ENCODE measurements at places on chromosomes 7 and 10. TPM values are rescaled to one million over a fixed set of nuclear protein-coding genes. Genes with fewer than 3 reads are reported as not detected.

GRCh38 chr7:22435105-22435504 is 64.9 kb downstream of the STEAP1B start:
- no peak for DNase-seq

- no peak for DNase-seq
Observed at GRCh38 chr7:30460246-30460633, 18.3 kb downstream of the NOD1 start.

DNA sequence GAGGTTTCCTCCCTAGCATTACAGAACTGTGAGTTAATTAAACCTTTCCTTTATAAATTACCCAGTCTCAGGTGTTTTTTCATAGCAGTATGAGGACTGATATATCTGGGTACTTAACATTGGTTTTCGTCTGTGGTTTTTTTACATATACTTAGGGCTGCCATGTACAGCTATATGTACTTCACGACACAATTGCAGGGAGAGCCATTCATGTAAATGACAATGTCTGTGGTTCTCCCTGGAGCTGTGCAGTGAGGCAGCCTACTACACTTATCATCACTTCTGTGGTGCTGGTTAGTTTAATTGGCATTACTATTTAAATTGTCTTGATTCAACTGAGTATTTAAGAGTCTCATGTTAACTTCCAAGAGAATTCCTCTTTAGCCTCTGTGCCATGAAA is 40.7 kb downstream of the AVL9 start:
- no peak for DNase-seq

PALD1 gene
- 7.8 TPM for total RNA-seq

GRCh38 chr7:155333346-155334234 is 35.9 kb downstream of the INSIG1 start:
- no peak for DNase-seq

CYP17A1 gene
- not detected for total RNA-seq

- no peak for DNase-seq
Observed at GRCh38 chr7:89401690-89402089, 606.2 kb upstream of the TEX47 start.

DNA sequence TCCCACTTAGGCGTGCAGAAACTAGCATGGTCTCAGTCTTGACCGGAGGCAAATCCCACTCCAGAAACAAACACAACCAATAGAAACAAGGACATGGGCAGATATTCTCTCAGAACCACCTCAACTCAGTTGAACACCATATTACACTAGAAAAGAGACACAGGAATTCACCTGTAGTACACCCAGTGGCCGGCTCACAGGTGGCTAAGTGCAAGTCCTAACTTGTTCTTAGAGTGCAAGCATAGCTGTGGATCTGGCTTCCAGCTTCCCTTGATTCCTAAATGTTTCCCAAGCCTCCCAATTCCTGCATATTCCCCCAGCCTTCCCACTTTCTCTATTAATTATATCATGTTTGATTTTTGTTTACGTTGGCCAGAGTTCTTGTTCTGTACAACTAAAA is 164.4 kb downstream of the TPK1 start:
- no peak for DNase-seq

DNA sequence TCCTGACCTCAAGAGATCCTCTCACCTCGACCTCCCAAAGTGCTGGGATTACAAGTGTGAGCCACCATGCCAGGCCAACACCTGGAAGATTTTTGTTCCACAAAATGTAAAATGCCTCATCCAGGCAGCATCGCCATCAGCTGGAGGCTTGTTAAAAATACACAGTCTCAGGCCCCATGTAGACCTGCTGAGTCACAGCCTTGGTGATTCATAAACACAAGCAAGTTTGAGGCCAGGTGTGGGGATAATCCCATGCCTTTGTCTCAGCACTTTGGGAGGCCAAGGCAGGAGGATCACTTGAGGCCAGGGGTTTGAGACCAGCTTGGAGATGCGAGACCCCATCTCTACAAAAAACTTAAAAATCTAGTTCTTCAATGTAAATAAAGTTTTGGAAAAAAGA is 49.1 kb upstream of the FOXK1 start:
- peak; percentile 52 for DNase-seq

EPHB6 gene
- total RNA-seq, result 3.6 TPM

GRCh38 chr7:19775578-19775977 is 2.2 kb upstream of the TMEM196 start:
- no peak for DNase-seq

GRCh38 chr10:29323367-29323766 is 34.5 kb downstream of the LYZL1 start:
- DNase-seq, result no peak

DNA sequence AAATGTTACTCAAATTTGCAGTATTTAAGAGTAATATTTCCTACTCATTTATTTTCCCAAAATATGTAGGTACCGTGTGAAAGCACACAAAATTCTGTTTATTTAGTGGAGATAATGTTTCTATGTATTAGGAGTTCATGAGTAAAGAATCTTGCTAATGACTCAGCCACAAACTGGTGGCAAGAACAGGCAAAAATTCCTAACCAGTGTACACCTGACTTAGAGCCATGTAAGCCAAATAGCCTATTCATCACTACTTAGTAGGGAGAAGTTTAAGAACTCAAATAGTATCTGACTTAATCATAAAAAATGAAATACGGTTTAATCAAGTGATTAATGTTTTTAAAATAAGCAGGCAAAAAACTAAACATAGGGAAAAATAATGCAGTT is 169.0 kb downstream of the SRPK2 start:
- DNase-seq, result peak; percentile 29

PDAP1 gene
- 156 TPM for total RNA-seq

DNA sequence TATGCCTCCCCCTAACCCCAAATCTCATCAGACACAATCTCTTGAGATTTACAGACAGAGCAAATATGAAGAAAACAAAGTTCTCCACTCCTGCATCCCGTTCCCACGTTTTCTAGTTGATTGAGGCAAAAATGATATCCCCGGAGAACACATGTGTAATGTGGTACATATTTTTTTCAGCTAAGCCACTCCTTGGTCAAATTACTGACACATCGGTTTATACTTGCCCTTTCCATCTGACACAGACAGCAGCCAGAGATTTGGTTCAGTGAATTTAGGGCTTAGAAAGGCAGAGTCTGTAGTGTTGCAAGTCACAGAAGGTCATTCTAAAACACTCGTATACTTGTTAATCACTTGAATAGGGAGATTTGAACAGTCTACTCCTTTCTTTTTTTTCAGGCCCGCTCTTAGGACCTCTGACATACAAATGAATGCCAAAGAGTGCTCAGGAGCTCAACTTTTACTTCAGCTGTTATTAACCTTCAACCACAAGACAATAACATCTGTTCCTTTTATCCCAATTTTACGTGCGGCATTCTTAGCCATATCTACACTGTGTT is 1.8 kb upstream of the DDX50 start:
- DNase-seq, result no peak

OR6V1 gene
- not detected for total RNA-seq

DNA sequence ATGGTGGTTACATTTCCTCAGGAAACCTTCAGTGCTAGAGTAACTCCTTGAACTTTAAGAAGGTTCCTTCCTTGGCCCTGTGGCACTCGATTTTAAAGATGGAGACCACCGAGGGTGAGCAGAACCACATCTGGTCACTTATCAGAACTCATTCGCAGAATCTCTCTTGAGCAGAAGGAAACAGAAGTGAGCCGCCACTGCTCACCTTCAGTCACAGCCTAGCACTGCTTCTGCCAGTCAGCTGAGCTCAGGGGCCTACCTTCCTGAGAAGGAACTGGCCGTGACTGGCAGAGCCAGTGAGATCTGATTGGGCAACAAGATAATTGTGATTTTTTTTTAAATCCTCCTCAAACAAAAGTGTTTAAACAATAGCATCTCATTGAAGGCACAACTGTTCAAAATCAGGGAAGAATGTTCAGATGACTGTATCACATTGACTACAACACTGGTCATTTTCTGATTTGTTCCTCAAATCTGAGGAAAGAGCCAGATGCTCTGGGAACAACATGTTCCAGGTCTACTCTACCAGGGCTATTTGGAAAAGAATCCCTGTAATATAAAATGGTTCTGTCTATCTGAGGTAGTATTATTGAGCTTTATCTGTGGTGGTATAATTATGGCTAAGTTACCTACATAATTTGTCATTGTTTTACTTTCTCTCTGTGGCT is 2.7 kb upstream of the SYPL1 start:
- DNase-seq, result no peak

DNA sequence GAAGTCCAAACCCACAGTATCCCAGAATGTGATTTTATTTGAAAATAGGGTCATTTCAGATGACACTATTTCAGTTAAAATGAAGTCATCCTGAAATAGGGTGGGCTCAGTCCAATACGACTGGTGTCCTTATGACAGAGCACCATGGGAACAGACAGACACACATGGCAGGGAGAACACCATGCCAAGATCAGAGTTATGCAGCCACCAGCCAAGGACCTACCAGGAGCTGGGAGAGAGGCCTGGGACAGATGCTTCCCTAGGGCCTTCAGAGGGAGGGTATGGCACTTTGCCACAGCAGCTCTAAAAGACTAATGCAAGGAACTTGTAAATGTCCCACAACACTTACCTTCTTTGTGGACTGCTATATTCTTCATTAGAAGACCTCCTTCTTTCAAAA is 226.5 kb downstream of the NEBL start:
- no peak for DNase-seq
